Activated CD8-positive, alpha-beta T cell treated with anti-CD3 and anti-CD28 coated beads, Interleukin-2, amount 10 ng/mL, durations not matched to agents 7 days and 5 days (primary cell): ENCODE measurements at places on chromosomes 6 and 20. TPM values are rescaled to one million over a fixed set of nuclear protein-coding genes. Genes with fewer than 3 reads are reported as not detected.

DNA sequence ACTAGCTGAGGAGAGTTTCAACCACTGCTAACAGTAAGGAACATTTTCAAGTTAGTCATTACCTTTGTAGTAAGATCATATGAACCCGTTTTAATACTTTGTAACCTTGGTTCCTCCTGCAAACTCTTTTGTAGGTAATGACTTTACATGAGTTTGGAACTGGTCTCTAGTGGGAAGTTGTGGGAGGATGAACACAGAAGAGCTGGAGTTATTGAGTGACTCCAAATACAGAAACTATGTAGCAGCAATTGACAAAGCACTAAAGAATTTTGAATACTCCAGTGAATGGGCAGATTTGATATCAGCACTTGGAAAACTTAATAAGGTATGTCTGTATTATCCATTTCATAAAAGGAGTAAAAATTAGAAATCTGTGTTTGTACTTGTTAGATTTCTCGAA lies 29.3 kb downstream of the DOP1A start:
- no peaks in the 10 kb centered on the region for H3K4me1 ChIP-seq
- no peak for DNase-seq

GRCh38 chr6:107982486-107982885 lies 24.5 kb upstream of the SEC63 start:
- H3K27ac ChIP-seq, result no peak overlapping the region
- H3K27me3 ChIP-seq, result peaks cover 7% of the 10 kb centered on the region
- no peak overlapping the region for H3K4me3 ChIP-seq

GRCh38 chr20:22460231-22460630 lies 124.1 kb downstream of the FOXA2 start:
- DNase-seq, result no peak
- H3K4me3 ChIP-seq, result no peak overlapping the region
- H3K36me3 ChIP-seq, result no peaks in the 10 kb centered on the region

DNA sequence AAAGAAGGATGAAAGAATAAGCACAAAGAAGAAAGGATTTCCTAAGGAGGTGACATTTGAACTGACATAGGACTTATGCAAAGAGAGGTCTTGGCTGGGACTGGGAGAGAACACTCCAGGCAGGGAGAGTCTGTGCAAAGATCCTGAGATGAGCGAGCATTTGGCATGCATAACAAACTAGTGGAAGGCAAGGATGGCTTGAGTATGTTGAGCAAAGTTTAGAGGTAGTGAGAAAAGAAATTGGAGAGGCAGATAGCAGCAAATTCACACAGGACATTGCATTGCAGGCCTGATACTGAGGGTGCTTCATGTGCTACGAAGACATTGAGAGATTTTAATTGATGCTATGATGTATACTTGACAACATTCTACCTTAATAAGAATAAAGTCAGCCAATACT lies 237.8 kb downstream of the ZNF217 start:
- H3K4me3 ChIP-seq, result no peak overlapping the region
- no peak overlapping the region for H3K27ac ChIP-seq
- H3K4me1 ChIP-seq, result no peaks in the 10 kb centered on the region
- H3K27me3 ChIP-seq, result no peaks in the 10 kb centered on the region

- peaks cover 20% of the 10 kb centered on the region for H3K4me1 ChIP-seq
- H3K4me3 ChIP-seq, result peak overlapping the region; percentile 9
- no peaks in the 10 kb centered on the region for H3K36me3 ChIP-seq
- peaks cover 2% of the 10 kb centered on the region for H3K27me3 ChIP-seq
Observed at GRCh38 chr6:118187568-118188164, 280.6 kb downstream of the SLC35F1 start.

ANKEF1 gene
- 3.6 TPM for total RNA-seq

GRCh38 chr6:53828215-53828614 lies 33.4 kb downstream of the LRRC1 start:
- H3K4me1 ChIP-seq, result peaks cover 2% of the 10 kb centered on the region
- no peak overlapping the region for H3K27ac ChIP-seq
- no peak overlapping the region for H3K4me3 ChIP-seq
- no peaks in the 10 kb centered on the region for H3K27me3 ChIP-seq
- H3K36me3 ChIP-seq, result no peaks in the 10 kb centered on the region
- DNase-seq, result no peak

DNA sequence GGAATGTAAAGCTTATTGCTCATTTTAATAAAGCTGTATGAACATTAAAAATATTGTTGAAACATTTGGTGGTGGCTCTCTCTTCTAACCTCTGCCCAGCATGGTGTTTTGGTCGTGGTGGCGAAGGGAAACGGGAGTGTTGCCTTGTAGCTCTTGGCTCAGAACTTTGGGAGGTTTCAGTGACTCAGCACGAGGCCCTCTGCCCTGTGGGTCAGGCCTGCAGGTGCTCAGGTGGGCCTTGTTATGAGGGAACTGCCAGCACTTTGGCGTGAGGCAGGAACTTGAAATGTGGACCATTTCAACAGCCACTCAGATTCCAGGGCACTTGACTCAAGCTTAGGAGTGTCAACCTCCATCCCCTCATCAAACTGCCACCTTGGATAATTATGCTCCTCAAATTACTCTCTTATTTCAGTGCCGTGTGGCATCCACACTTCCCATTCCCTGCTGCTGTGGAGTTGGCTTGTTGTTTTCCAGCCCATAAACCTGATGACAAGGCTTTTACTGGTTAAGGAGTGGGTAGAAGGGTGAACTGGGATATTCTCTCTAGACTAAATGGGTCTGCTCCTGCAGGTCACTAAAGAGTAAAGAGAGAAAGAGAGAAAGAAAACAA lies 36.3 kb downstream of the PRDM1 start:
- H3K4me3 ChIP-seq, result no peak overlapping the region
- H3K36me3 ChIP-seq, result peaks cover 7% of the 10 kb centered on the region
- no peak overlapping the region for H3K27ac ChIP-seq
- no peak for DNase-seq

DNA sequence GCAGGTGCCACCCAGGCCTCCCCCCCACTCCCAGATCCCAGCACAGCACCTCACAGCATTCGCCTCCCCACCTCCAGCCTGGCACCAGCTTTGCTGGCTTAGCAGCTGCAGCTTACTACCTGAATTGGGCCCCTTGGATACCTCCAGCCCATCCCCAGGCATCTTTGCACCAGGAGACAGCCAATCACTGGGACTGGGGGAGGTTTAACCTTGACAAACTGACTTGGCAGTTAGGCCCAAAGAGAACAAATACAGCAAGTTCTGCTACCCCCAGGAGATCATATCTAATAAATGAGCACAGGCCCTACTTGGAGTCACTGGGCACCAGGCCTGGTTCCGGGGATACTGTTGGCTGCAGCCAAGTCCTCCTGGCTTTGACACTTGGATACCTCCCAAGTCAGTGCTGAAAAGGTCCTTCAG lies 8.8 kb downstream of the PDRG1 start:
- no peaks in the 10 kb centered on the region for H3K4me1 ChIP-seq
- H3K27ac ChIP-seq, result no peak overlapping the region

DNA sequence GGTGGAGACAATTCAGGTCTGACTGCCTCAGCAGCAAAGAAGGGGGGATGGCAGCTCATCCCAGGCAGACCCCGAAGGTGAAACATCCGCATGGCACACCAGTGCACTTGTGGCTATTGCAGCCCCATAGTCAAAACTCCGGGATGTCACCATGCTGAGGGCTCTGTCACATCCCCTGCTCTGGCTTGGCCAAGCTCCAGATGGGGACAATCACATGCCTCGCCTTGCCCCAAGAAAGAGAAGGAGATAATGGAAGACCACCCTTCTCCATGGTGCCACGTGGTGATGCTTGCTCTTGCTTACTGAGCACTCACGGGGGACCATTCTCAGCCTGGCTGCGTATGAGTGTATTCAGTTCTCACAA lies 60.2 kb downstream of the RBM38 start:
- peak overlapping the region; percentile 86 for H3K27ac ChIP-seq
- no peak overlapping the region for H3K4me3 ChIP-seq
- DNase-seq, result no peak

PIM1 gene
- 449 TPM for total RNA-seq

CFB gene
- 0.58 TPM for total RNA-seq

TCF15 gene
- not detected for total RNA-seq

DEF6 gene
- total RNA-seq, result 195 TPM

GRCh38 chr6:42783177-42783875 lies 1.5 kb downstream of the BICRAL start:
- no peaks in the 10 kb centered on the region for H3K27me3 ChIP-seq
- peak overlapping the region; percentile 96 for H3K27ac ChIP-seq
- DNase-seq, result peak; percentile 76
- H3K4me3 ChIP-seq, result peak overlapping the region; percentile 92

HTR1E gene
- total RNA-seq, result not detected

- H3K27ac ChIP-seq, result no peak overlapping the region
- H3K36me3 ChIP-seq, result no peaks in the 10 kb centered on the region
- DNase-seq, result no peak
- H3K4me1 ChIP-seq, result no peaks in the 10 kb centered on the region
- peaks cover 22% of the 10 kb centered on the region for H3K27me3 ChIP-seq
Observed at GRCh38 chr6:53390010-53390409, 41.3 kb upstream of the ELOVL5 start.

DNA sequence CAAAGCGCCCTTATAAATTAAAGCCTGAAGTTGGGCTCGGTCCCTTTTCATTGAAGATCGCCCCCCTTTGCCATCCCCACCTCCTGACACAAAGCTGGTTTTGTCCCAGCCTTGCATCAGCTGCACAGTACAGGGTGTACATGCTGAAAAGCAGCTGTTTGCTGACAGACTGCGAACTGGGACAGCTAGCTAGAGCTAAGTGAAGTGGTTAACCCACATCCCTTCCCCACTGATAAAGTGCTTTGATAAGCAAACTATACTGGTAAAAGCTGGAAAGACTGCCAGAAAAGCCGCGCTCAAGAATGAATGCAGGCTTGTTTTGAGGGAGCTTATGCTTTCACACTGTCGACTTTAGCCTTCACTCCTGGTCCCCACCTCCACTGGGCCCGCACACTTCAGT lies 207.3 kb downstream of the GMDS start:
- H3K27ac ChIP-seq, result peak overlapping the region; percentile 36
- H3K4me3 ChIP-seq, result peak overlapping the region; percentile 10
- peak; percentile 68 for DNase-seq
- H3K27me3 ChIP-seq, result peaks cover 12% of the 10 kb centered on the region

PLCB1 gene
- 0.63 TPM for total RNA-seq

WDR46 gene
- 68.9 TPM for total RNA-seq

- no peak overlapping the region for H3K4me3 ChIP-seq
- DNase-seq, result no peak
- peaks cover 18% of the 10 kb centered on the region for H3K27me3 ChIP-seq
- H3K4me1 ChIP-seq, result no peaks in the 10 kb centered on the region
Observed at GRCh38 chr6:6474170-6474920, 114.2 kb upstream of the LY86 start.
